ENCODE measurements at places on chromosomes 4 and X. TPM values are rescaled to one million over a fixed set of nuclear protein-coding genes. Genes with fewer than 3 reads are reported as not detected.

The ADGRG4 gene
- polyA plus RNA-seq, result not detected

The TMEM31 gene
- polyA plus RNA-seq, result not detected

The HDAC8 gene
- 20.5 TPM for polyA plus RNA-seq

DNA sequence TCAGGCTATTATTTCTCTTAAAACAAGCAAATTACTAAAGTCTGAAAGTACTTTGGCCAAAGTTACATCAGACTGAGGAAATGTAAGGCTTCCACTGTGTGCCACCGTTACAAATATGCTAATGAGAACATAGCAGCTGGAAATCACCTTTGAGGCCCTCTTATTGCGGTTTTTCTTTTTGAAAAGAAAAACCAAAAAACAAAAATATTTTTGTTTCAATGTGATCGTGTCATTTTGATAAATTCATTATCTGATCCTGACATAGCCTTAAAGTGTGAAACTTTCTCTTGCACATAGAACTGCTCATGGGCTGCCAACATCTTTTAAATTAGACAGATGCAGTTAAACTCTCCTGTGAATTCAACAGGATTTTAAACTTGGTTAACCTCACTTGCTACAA lies 2.8 kb upstream of the TIFA start:
- no peak for DNase-seq

DNA sequence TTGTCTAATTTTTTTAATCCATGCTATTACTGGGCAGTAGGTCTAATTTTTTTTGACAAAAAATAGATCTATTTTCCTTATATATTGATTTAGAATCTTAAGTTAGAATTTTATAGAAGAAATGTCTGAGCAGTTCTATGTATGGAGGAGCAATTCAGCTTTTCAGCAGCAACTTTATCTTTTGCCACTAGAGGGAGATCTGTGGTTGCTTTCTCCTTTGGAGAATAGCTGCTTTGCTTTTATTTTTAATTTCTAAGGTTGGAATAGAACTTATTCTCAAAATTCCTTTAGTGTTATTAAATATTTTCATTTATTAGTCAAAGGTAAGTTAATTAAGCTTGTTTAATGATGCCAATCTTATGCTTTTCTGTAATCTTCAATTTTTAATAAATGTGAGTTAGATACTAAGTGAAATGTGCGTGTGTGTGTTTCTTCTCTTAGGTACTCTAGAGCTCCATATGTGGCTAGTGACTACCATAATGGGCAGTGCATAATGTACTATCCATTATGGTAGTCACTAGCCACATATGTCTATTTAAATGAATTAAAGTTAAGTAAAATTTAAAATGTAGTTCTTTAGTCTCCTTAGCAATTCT lies 29.3 kb downstream of the FAM199X start:
- DNase-seq, result peak; percentile 2
